Stimulated activated CD8-positive, alpha-beta memory T cell treated with anti-CD3 and anti-CD28 coated beads, Interleukin-7, amount 100 ng/mL, for 4 hours (primary cell): ENCODE measurements at places on chromosomes 7 and 10.

DNA sequence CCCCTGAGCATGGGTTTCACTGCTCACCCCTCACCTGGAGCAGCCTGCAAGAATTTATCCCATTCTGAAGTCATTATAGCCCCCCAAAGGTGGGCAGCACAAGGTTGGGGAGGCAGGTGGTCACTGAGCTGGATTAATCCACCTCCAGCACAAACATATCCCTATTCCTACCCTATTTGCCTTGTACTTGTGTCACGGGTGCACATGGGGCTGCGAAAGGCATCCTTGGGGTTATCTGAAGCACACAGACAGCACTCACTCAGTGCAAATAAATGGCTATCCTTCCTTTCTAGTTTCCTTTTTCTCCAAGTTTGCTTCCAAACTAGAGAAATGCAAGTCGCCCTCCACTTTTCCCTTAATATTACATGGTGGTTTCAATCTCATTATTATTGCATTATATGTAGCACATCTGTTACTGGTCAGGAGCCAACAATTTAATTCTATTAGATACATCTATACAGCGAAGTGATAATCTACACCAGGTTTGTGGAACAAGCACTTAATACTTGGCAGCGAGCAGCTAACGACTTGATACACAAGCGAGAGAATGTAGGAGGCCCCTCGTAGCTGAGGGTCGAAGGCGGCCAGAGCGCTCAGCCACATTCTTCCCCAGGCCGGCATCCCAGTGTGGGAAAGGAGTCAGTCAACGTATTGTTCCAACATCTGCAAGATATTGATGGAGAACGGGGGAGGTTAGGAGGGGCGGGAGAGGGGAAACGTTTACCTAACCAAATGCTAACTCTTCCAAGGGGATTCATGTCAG is 121.3 kb upstream of the HABP2 start:
- DNase-seq = no peak

- DNase-seq = no peak
Observed at GRCh38 chr7:137881607-137882260, 35.0 kb upstream of the DGKI start.

- no peak for DNase-seq
Observed at GRCh38 chr7:57404343-57404966, 45.5 kb upstream of the ZNF716 start.

GRCh38 chr10:83701799-83702198 is 437.5 kb upstream of the GHITM start:
- no peak for DNase-seq
